ENCODE measurements at places on chromosomes 2 and 18.
A peak's percentile ranks its signal among the peaks of the same experiment; 100 is the strongest.

DNA sequence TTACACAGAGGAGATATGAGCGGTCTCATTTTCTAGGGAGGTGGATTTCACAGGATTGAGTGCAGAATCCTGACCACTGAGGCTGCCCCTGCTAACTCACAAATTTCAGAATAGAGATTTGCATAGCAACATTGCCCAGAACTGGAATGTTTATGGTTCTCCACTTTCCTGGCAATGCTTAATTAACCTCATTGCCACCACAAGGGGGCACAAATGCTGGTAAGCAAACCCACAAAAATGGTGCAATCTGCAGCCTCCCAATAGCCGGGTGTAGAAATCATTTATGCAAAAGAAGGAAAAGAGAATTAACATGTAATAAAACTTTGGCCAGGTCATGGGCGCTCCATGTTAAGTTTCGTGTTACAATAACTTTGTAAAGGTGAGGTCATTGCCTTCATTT lies 112.4 kb downstream of the CYRIA start:
- DNase-seq: peak; percentile 63

DNA sequence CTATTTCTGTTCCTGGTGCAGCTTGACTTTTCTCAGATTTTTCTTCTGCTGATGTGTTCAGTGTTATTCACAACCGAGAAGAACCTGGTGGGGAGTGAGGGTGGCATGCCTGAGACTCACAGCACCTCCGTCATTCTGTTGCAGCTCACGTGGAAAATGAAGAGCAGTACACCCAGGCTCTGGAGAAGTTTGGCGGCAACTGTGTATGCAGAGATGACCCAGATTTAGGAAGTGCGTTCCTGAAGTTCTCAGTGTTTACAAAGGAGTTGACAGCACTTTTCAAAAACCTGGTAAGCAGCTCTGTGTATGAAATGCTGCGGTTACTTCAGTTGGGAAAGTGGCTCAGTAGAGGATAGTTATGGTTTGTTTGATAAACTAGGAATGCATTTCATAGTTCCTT lies 90.5 kb downstream of the ASAP2 start:
- no peak for DNase-seq

GRCh38 chr2:198371921-198372543 lies 567.6 kb downstream of the PLCL1 start:
- no peak for DNase-seq

DNA sequence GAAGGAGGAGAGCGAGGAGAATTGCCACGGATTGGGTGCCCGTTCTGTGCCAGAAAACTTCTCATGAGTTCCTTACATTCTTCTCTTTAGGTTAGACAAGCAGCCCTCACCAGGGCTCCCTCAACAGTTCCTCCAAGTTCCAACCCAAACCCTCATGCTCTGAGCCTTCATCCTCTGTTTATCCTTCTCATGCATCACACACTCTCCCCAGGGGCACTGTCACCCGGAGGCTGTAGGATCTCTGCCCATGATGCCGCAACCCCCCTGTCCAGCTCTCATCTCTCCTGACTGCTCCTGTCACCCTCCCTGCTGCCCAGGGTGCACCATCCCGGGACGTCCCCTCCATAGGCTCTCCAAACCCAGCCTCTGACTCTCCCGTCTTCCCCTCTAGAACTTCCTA lies 99.4 kb upstream of the MYCN start:
- DNase-seq: no peak

- DNase-seq: peak; percentile 41
These were observed 145.9 kb downstream of the CCDC74A start for GRCh38 chr2:131673400-131674173.

GRCh38 chr2:189233527-189233926 lies 54.0 kb upstream of the COL5A2 start:
- no peak for DNase-seq

GRCh38 chr2:33021542-33022227 lies 74.9 kb downstream of the LTBP1 start:
- no peak for DNase-seq

GRCh38 chr2:108324531-108325255 lies 36.0 kb downstream of the SULT1C2 start:
- no peak for DNase-seq

DNA sequence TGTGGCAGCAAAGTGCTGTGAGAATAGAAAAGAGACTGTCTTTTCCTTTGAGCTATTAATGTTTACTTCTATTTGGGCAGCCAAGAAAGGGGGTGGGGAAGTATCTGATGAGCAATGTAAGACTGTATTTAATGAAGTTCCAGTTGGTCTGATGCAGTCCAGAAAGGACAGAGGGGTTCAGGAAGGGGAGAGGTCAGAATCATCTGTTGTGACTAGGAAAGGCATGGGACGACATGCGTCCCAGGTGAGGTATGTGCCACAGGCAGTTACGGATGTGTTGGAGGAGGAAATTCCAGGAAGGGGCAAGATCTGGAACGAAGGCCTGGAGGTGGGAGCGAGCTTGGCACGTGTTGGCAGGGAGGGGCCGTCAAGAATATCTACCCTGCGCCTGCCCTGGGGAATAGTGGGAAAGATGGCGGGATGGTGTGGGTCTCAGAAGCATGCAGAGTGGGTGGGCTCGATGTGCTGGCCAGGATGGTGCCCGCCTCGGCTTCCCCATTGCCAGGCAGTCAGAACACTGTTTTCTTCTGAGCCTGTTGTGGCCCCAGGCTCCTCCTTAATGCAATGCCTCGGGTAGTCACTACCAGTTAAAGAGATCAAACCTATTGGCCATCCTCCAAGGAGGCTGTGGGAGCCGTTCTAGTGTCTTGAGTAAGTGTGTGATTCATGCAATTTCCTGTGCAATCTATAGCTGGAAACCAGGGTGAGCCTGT lies 57.8 kb upstream of the TXNDC2 start:
- DNase-seq: no peak

- peak; percentile 48 for DNase-seq
These were observed 1.6 kb upstream of the KLF7 start for GRCh38 chr2:207167099-207167923.

- DNase-seq: no peak
These were observed 89.0 kb upstream of the KCTD1 start for GRCh38 chr18:26637324-26637723.

GRCh38 chr2:144376460-144376859 lies 143.5 kb downstream of the ZEB2 start:
- DNase-seq: no peak

DNA sequence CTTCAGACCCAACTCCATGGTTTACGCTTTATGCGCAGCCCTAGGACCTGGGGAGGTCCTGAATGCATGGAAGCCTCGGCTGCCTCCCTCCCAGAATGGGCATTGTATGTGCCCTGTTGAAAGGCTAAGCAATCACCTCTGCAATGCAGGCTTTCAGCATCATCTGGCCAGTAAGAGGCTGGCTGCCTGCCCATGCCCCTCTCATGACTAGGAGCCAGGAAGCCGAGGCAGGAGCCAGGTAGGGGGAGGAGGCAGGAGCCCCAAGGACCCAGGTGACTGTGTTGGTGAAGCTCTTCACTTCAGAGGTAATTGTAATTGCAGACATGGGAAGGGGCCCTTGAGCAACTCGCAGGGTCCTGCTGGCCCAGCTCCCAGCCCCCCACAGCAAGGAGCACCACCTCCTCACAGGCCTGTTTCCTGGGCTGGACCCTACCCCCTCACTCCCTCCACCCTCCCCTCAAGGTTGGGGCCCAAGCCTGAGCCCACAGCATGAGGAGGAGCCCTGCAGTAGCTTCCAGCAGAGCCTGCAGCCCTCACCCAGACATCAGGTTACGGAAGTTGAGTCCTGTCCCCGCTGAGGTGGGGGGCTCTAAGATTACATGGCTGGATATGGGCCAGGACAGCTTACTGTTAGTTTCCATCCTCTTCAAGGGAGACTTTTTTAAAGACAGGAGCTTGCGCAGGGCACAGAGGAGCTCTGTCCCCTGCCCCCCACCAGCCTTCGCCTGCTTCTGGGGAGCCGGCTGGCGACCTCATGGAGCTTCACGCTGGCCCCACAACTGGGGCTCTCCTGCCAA lies 21.9 kb downstream of the CRACDL start:
- no peak for DNase-seq

GRCh38 chr2:164675687-164676086 lies 54.4 kb upstream of the GRB14 start:
- DNase-seq: no peak

- no peak for DNase-seq
These were observed 43.9 kb downstream of the ACSL3 start for GRCh38 chr2:222904557-222905258.

- DNase-seq: no peak
These were observed 116.3 kb upstream of the CDCA7 start for GRCh38 chr2:173238385-173238784.

- DNase-seq: no peak
These were observed 95.0 kb downstream of the TNFRSF11A start for GRCh38 chr18:62420151-62420512.

DNA sequence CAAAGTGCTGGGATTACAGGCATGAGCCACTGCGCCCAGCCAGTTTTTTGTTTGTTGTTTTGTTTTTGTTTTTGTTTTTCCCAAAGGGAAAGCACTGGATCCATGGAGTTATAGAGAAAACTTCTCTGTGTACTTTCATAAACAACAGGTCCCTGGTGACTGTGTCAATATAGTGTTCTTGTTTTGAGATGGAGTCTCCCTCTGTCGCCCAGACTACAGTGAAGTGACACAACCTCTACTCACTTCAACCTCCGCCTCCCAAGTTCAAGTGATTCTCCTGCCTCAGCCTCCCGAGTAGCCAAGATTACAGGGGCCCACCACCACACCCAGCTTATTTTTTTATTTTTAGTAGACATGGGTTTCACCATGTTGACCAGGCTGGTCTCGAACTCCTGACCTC lies 16.5 kb downstream of the USP34 start:
- no peak for DNase-seq

GRCh38 chr2:215602997-215603396 lies 167.1 kb upstream of the FN1 start:
- DNase-seq: no peak

DNA sequence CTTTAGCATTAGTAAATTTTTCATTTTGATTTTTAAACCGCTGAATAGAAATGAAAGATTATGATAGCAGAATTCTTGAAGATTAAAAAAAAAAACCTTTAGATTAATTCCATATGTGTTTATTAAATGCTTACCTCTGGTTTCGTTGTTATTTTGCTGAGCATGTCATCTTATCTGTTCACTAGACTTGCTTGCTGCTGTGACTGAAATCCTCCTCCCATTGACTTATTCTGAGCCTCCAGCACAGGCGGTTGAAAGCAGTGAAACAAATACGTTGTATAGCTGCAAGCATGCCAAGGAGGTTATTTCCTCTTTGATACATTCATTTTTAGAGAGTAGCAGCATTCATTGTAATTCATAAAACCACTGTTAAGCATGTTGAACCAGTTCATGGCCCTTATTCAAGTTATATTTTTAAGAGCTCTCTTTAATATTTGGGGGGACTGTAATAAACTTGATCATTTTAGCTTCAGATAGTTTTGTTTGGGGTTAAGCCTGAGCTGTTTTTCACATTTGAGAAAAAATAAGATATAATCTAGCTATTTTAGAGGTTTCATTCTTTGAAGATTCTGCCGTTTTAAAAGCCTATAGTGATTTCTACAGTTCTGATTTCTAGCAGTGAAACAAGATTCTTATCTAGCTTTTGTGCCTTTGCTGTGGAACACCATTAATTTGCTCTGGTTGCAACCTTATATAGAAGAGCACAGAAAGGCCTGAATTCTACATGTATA lies at the start of gene HTR2B:
TSS of gene HTR2B (minus strand) at position 205 of the 731 bp plus-strand sequence. CDS start 1,278 bp downstream, outside the sequence.
- DNase-seq: no peak

DNA sequence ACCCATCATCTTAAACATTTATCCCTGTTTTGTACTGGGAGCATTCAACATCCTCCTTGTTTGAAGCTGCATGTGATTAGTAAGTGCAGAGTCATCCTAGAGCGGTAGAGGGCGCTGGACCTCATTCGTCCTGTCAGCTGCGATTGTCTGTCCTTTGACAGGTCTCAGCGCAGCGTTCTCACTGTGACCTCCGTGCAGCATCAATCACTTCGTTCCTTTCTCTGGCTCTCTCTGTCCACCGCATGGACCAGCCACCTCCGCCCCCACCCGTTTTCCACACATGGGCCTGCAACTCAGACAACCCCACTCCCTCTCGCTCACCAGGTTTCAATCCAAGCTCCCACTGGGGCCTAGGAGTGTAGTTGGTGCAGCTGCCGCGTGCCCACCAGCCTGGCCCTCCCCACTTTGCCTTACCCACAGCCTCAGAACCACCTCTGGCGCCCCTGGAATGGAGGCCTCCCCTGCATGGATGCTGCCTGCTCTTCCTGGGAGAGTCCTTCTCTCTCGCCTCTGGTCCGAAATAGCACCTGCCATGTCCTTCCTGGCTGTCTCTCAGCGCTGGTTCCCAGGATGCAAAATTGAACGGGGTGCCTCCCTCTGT lies 90.5 kb downstream of the NDUFA10 start:
- DNase-seq: peak; percentile 73

DNA sequence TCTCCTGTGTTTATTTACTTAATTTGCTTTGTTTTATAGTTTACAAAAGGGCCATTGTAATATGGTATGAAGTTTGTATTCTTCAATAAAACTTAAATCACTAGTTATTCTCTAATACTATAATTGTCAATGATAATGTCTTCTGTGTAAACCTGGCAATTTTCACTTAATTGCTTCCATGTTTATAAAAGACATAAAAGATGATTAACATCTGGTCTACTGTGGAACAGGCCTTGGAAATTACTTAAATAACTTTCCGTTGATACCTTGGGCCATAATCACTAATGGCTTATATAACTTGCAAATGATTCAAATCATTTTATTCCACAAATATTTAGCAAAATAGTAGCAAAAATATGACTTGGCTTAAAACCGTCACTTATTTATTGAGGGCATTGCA lies 743.8 kb downstream of the DSC3 start:
- no peak for DNase-seq

GRCh38 chr18:52391810-52392559 lies 52.0 kb downstream of the DCC start:
- peak; percentile 26 for DNase-seq

DNA sequence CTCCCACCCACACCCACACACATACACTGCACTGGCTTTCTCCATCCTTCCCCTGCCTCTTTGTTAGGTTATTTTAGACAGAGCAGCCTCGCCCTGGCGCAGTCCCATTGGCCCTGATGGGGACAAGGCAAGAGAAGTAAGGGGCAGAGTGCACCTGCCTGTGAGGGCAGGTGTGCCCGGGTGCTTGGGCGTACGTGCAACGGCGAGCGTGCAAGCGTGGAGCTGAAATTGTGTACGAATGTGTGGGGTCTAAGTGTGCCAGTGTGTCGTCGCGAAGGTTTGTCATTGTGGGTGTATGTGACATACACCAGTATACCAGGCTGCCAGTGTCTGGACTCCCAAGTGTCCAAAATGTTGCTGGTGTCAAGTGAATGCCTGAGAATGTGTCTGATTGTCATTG lies 544 bp downstream of the LRATD1 start:
- DNase-seq: peak; percentile 17

- no peak for DNase-seq
These were observed 852.4 kb upstream of the ACVR2A start for GRCh38 chr2:146992466-146992865.

- DNase-seq: no peak
These were observed 159.1 kb upstream of the PIEZO2 start for GRCh38 chr18:11308499-11308898.

All from NCI-H1694 (cell line).